ENCODE measurements at places on chromosomes 1 and 21.

DNA sequence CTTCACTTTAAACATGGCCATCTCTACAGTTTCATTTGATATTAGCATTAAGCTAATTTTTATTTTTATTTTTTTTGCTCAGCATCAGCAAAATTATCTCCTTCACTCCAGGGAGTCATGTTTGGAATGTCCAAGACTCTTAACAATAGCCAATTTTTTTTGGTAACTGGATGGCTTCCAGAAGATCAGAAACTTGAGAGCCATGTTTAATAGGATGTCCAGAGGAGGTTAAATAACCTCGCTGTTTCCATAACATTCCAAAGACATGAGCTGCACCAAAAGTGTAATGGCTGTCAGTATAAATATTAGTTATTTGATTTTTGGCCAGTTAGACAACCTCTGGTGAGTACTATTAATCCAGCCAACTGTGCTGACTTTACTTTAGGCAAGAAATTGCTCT, 80.7 kb downstream of the DNTTIP2 start:
- no peak for DNase-seq

- DNase-seq: no peak
Measured at GRCh38 chr1:245986404-245987218, 520.5 kb downstream of the SMYD3 start.

DNA sequence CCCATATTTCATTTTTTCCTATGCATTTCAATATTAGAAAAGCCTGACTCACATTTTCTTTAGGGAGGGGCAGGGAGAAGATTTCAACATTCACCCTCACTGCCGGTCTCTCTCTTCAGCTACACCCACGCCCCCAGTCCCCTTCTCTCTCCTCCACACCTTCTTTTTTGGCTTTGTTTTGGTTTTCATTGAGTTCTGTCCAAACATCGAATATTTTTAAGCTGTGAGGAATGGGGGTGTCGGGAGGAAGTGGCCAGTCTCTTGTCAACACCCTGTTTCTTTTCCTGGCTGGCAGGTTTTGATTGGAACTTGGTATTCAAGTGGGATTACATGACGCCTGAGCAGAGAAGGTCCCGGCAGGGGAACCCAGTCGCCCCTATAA, 177.3 kb downstream of the PGBD5 start:
- no peak for DNase-seq

- no peak for DNase-seq
Measured at GRCh38 chr1:234605983-234606783, 3.8 kb downstream of the IRF2BP2 start.

GRCh38 chr1:192436441-192437078, 119.8 kb downstream of the RGS21 start:
- no peak for DNase-seq

GRCh38 chr1:201427963-201428362, 6.4 kb upstream of the TNNI1 start:
- DNase-seq: no peak

GRCh38 chr21:43812957-43813655, 23.7 kb downstream of the RRP1 start:
- DNase-seq: no peak

GRCh38 chr1:60697204-60697994, 385.0 kb upstream of the NFIA start:
- DNase-seq: no peak

DNA sequence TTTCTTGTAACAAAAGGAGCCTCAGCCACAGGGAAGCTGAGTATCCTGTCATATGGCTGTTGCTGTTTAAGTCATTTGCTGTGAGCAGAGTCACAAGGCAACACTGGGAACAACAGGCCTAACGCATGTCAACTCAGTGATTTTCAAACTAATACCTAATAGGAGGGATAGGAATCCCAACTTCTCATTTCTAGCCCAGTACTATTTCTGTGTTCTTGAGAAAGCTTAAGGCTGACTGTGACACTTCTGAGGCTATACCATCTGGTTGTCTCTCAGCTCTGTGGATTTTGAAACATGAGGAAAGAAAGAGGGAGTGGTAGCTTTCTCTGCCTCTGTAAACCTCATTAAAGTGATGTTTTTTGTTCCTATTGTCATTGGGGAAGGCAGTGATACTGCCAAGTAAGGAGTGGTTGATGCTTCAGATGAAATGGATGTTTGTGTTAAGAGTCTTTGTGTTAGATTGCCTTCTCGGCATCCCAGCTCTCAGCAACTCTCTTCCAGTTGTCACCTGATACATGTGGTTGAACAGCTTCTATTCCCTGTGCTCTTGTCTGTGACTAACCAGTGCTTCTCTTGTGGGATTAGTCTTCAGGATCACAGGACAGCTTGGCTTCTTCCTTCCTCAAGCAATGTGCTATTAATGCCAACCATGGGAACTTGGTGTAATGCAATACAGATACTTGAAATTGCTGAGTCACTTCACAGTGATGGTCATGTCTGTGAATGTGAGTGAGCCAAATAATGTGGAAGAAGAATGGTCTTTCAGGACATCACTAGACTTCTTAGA, 166.8 kb upstream of the IVNS1ABP start:
- DNase-seq: no peak

DNA sequence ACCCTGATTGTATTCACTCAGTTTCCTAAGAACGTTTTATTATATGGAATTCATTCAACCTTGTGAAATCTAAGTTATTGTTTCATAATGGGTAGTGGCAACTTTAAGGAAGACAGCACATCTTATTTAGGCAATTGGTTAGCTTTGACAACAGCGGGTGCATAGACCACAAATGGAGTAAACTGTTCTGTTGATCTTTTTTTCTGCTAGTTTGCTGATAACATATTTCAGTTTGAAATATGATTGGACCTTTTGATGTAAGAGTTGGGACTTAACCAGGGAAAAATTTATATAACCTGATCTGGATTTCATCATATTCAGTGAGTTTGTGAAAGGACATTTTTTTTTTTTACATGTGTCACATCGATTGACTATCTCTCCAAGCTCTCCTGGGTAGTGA, 151.7 kb downstream of the HLX start:
- DNase-seq: no peak

DNA sequence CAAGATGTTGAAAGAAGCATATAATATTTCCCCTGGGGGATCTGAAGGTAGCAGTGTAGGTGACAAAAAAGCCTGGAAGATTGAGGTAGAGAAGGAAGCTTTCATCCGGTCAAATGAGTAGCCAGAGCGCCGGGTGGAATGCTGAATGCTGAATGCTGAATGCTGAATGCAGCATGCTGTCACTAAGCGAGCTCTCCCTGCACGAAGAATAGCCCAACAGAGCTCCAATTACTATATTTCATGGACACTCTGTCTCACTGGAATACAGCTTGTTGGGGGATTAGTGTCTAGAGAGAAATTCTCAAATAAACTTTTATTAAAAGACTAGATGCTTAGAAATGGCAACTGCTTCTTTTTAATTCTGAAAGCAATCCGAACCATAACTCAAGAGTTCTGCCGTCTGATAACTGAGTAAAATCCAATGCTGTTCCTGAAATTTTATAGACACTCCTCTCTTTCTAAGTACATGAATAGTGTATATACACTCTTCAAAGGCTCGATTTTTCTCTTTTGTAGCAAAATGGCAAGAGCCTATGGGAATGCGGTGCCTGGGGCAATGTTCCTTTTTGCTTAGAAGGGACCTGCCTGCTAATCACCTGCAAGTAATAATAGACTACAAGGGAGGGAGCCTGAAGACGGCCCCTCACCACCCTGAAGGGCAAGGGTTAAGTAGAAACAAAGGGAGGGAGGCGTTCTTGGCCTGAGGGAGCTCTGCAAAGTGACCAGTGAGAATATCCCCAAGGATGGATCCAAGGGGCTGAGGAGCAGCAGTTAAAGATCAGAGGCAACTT, 203.7 kb upstream of the ESRRG start:
- no peak for DNase-seq

GRCh38 chr1:86757272-86757984, 53.1 kb downstream of the SH3GLB1 start:
- no peak for DNase-seq

GRCh38 chr1:182392050-182393028, 749 bp upstream of the GLUL start:
- DNase-seq: peak; percentile 60

DNA sequence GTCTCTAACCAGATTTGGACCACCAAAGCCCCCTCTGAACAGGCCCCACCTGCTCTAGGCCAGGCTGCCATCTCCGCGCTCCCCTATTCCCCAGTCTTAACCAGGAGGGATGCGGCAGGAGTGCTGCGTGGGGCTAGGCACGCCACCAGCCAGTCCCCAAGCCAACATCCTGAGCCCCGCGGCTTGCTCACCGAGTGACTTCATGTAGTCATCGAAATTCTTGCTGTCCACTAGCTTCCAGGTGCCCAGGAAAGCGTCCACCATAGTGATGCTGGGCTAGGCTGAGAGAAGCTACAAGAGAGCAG, 173 bp downstream of the FABP3 start:
- no peak for DNase-seq

- no peak for DNase-seq
Measured at GRCh38 chr1:159428536-159428935, 3.5 kb upstream of the OR10J4 start.

DNA sequence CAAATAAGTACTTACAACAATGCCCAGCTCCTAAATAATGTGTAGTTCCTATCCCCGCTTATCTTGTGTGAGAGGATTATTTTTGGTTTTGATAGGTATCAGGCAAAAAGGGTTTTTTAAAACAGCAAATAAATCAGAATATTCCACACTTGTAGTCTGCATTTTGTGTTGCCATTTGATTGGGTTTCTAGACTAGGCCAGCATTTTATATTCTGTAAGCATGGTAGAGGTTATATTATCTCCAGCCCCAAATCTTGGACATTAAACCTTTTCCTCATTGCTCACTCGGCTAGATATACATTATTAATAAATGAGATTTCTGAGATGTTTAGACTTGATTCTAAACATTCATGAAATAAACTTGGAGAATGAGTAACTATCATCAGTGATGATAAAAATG, 165.7 kb upstream of the C1orf21 start:
- DNase-seq: no peak

All from NCI-H1436 treated with DMSO at 0.1 percent for 48 hours (cell line).